ENCODE measurements at places on chromosomes 2 and 18.

- no peak for DNase-seq
These were observed 99.5 kb downstream of the OLA1 start for GRCh38 chr2:174148833-174149232.

DNA sequence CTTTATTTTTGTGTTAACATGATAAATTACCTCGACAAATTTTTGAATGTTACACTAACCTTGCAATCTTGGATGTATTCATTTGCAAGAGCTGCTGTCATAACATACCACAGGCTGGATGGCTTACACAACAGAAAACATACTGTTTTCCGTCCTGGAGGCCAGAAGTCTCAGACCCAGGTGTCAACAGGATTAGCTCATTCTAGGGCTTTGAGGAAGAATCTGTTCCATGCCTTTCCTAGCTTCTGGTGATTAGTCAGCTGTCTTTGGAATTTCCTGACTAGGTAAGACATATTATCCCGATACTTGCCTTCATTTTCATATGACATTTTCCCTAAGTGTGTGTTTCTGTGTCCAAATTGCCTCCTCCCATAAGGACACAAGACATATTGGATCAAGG lies 188.6 kb upstream of the CDH19 start:
- no peak for DNase-seq

DNA sequence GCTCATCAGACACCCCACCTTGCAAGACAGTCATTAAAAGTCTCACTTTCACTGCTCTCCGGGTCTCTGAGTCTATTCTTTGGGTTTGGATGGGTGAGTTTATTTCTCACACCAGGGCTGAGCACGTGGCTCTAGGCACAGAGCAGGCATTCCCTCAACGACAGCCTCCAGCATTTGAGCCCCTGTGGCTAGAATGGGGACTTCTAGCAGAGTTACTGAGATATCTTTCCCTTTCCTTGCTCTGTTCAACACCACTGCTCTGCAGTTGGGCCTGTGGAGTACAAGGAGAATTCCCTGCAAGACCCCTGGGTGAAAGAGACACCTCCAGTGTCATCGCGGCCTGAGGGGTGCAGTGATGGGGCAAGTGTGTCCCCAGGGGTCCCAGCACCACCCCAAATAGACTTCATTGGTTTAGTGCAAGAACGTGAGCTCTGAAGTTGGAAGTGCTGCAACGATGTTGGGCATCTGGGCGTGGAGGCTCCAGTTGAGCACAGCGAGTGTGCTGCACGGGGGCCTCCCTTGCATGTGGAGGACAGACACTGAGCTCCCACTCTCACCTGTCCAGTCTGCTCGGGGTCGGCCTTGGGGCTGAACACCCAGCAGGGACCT lies 184.1 kb upstream of the HS6ST1 start:
- no peak for DNase-seq

GRCh38 chr2:18519914-18520450 lies 40.5 kb downstream of the RDH14 start:
- no peak for DNase-seq

GRCh38 chr2:720842-721241 lies 43.6 kb upstream of the TMEM18 start:
- DNase-seq, result no peak

- DNase-seq, result no peak
These were observed 54.4 kb upstream of the FOSL2 start for GRCh38 chr2:28338046-28338817.

All from NCI-H146 (cell line).